ENCODE measurements at places on chromosomes 13 and 19.
A peak's percentile ranks its signal among the peaks of the same experiment; 100 is the strongest.

- peak; percentile 26 for DNase-seq
Measured at GRCh38 chr13:33494596-33495204, 209.1 kb upstream of the STARD13 start.

DNA sequence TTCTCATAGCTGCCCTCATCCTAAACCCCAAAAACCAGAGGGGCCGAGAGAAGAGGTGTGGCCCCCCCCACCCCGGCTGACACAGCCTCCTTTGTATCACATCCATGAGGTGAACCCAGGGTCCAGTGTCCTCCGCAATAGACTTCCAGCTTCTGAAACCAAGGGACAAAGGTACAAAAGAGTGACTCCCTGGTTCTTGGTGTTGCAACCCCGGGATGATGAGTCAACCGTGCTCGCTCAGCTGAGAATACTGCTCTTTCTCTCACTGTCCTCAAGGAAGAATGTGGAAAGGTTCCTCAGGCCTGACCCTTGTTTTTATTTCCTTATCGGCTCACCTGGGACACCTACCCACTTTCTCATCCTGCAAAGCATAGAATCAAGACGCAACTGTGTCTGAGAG lies 5.5 kb downstream of the SLC15A1 start:
- DNase-seq: peak; percentile 54

GRCh38 chr13:82698941-82699340 lies 1183.3 kb downstream of the SLITRK1 start:
- no peak for DNase-seq

DNA sequence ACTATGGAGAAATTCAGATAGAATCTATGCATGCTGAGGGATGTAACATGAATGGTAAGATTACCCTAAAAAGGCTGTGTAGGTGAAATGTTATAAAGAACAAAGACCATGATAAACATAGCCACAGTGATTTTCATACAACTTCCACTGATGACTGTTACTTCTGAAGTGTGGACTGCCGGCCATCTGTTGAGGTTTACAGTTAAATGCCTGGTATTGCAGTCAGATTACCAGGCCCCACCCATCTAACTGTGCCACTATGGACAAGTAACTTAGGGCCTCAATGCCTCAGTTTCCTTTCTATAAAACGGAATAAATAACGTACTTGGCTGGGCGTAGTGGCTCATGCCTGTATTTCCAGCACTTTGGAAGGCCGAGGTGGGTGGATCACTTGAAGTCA lies 395.6 kb downstream of the KLF12 start:
- DNase-seq: peak; percentile 11

DNA sequence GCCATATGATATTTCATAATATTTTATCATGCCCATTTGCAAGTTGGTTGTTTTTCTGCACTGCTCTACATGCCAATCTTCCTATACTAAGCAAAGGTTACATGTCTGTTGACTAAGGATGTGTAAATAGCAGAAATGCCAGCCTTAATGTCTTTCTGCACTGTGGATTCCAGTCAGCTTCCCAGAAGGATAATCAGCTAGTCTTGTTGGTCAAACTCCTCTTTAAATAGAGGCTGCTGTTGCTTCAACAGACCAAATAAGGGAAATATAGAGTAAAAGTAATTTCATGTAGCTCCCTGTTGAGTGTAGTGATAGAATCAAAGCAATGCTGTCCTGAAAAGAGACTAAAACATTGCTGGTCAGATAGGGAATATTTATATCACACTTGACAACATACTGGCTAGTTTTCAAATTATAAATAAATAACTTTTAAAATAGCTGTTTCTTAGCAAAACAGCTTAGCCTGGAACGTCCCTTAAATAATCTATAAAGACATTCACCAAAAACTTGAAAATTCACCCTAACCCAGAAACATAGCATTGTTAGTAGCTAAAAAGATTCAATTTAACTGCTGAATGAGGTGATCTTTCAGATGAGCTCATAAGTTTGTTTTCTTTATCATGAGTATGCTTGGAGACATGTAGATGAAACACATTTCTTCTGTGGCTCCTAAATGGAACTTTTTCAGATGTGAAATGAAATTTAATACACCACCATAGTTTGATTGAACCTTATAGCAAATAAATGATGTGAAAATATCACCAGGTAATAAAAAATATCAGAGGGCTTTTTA lies 56.6 kb downstream of the FRY start:
- DNase-seq: no peak

GRCh38 chr13:26502826-26503225 lies 54.7 kb upstream of the WASF3 start:
- peak; percentile 59 for DNase-seq

GRCh38 chr13:45521297-45521696 lies 56.6 kb downstream of the COG3 start:
- no peak for DNase-seq

DNA sequence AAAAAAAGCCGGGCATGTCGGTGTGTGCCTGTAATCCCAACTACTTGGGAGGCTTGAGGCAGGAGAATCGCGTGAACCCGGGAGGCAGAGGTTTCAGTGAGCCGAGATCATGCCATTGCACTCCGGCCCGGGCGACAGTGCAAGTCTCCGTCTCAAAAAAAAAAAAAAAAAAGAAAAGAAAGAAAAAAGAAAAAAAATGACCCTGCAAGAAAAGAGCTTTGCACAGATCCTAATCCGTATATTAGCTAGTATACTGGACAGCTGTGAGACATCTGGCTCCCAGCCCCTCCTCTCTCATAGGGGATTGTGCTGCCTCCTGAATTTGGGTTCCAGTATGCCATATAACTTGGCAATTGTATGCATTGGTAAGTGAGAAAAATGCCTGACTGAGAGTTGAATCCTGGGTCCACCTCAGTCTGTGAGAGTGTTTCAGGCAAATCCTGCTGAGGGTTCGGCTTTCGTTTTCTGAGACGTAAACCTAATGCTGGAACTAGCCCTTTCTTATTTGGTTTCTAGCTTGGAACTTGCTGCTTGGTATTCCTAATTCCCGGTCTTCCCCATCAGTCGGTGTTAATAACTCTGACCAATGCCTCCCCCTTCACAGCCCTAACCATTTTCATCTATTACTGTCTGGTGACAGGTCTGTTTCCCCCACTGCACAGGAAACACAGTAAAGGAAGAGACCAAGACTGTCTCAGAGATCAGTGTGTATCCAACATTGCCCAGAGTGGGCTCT lies 1.3 kb upstream of the AKT2 start:
- DNase-seq: peak; percentile 20

- DNase-seq: no peak
Measured at GRCh38 chr13:62324842-62325241, 909.2 kb upstream of the PCDH20 start.

GRCh38 chr13:112874751-112875300 lies 94.2 kb upstream of the MCF2L start:
- no peak for DNase-seq

DNA sequence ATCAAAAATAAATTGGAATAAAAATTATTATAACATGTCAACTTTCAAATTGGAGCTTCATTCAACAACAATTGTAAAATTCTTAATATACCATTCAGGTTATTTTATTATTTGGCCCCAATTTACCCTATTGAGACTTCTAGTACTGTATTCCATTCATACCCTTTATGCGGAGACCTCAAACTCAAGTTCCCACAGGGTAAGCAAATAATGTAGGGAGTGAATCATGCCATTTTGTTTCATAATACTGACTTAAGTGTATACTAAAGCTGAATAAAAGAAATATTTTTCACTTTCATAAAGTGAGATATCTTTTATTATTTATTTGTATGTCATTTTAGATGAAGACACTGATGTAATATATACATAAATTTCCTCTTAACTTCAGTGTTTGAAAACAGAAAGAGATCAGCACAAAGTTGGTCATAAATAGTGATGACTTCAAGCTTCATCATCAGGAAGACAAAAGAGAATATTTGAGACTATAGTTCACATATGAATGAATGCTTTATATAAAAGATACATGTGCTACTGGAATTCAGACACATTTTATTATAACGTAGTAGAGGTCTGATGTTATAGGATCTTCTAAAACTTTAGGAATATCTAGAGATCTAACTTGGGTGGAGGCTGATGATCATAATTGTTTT lies 894.4 kb upstream of the PCDH9 start:
- DNase-seq: no peak

GRCh38 chr13:107075576-107075975 lies 507.6 kb upstream of the ARGLU1 start:
- DNase-seq: no peak

DNA sequence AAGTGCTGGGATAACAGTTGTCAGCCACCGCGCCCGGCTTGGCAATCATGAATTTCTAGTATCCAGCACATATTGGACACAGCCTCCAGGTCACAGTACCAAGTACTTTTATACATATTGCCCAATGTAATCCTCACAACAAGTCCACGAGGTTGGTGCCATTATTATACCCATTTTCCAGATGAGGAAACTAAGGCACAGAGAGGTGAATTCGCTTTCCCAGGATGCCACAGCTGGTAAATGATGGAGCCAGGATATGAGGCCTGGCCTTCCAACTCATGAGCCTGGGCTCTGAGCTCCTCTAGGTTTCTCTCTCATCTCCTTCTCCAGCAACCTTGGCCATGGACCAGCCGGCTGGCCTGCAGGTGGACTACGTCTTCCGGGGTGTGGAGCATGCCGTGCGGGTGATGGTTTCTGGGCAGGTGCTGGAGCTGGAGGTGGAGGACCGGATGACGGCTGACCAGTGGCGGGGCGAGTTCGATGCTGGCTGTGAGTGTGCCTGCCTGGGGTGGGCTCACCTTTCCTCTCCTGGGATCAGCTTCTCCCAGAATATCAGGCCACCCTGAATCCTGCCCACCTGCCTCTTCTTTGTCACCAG lies 7.5 kb downstream of the CCDC61 start:
- DNase-seq: no peak

DNA sequence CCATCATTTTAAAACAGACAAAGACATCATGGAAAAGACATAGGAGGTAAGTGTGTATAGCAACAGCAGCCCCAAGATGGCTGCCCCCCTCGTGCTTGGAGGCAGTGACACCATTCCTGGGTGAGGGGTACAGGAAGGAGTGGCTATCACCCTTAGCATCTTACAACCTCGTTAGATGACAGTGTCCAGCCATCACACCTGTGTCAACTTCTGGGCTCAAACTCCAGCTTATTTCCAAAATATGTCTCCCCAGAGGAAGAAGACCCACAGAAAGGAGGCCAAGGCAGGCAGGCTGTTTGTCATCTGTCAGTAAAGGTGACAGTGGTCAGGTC lies 27.5 kb downstream of the EPS15L1 start:
- DNase-seq: no peak

GRCh38 chr13:47135800-47136503 lies 239.1 kb upstream of the HTR2A start:
- no peak for DNase-seq

DNA sequence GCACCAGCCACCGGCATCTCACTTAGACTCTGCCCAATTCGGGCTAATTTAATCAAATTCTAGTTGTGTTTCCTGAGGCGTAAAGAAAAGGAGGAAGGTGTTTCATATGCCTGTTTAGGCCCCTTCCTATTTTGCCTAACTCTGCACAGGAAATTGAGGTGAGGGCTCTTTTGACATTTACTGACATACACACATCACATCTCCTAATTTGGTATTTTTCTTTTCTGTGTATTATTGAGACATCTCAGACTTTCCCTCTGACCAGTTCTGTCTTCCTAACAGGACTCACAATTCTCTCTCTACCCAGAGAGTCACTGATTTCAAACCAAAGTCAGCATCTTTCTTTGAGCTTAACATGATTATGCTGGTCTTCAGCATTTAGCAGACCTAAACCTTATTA lies 7.9 kb downstream of the CEACAM3 start:
- DNase-seq: no peak

DNA sequence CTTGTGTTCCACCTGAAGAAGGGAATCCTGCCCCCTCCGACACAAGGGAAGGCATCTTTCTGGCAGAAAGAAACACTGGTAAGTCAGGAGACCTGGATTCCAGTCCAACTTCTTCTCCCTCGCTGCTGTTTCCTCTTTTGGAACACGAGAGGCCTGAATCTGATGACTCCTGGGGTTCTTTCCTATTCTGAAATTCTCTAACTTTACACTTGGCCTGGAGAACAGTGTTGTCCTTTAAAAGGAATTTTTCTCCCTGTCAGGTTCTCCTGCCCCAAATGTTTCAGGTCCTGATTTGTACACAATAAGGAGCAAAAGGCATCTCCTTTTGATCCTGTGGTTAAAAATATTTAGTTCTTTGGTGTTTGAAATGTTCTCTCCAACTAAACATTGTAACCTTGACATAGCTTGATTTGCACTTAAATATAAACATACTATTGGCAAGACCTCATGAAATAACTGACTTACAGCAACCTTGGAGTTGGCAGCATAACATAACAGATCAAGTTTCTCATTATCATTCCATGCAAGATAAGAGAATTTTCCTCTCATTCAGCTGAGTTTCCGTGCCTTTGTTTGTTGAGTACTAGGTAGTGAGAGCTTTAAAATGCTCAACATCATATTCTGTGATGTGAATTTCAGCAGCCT lies 244.8 kb downstream of the COG6 start:
- DNase-seq: no peak

DNA sequence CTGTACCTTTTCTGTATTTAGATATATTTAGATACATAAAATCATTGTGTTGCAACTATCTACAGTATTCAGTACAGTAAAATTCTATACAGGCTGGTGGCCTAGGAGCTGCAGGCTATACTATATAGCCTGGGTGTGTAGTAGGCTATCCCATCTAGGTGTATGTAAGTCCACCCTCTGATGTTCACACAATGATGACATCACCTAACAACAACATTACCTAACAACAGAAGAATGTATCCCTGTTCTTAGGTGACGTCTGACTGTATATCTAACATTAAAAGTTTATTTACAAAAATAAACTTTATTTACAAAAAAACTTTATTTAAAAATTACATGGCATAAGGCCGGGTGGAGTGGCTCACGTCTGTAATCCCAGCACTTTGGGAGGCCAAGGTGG lies 28.3 kb upstream of the ZFP30 start:
- DNase-seq: no peak

DNA sequence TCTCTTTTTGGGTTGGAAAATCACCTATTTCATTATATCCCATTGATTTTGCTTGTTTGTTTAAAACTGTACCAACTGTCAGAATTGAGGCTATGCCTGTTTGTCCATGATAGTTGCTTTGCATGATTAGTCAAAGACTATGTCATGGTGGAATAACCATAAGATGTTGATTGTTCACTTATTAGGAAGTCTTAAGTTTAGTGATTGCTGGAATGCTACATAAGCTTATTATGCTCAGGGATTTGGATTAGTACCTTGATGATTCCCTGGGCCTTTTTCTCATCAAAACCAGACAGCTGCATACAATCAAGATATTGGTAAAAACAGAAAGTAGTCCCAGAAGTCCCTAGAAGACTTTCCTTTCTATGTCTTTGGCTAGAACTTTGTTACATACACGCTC lies 954.7 kb downstream of the PCDH9 start:
- no peak for DNase-seq

- DNase-seq: no peak
Measured at GRCh38 chr13:19955873-19956559, 2.5 kb upstream of the ZMYM2 start.

All from GM03348 (cell line).